Putamen (tissue), 1 donor: ENCODE measurements at places on chromosomes 7 and 10.

DNA sequence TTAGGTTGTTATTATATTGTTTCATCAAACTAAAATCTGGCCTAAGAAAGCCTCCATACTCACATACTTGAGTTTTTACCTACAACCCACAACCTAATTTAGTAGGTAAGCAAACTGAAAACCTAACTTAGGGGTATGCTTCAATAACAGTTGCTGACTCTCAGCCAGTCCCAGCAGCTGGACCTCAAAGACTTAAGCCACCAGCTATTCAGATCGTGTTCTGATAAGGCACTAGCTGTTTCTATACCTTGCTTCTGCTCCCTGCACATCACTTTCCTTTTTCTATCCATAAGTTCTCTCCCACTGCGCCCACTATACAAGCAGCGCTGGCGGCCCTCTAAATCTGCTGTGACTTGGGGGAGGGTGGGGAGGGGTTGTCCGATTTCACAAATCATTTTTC is 42.3 kb downstream of the SUGCT start:
- DNase-seq: no peak

DNA sequence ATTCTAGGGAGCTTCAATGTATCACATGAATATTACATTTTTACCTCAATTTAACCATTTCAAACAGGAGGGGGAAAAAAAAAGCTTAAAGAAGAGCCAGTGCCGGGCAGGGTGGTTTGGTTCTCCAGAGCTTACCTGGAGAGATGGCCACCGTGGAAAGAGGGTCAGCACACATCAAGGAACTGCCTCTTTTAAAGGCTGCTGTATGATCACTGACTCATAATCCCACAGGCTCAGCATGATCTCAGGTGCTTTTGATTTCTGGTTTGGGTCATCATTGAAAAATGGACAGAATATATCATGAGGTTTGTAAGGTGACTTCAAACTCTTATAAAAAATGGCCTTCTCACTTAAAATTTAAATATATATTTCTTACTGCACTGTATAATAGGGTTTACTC is 67.5 kb upstream of the MDFIC start:
- no peak for DNase-seq

DNA sequence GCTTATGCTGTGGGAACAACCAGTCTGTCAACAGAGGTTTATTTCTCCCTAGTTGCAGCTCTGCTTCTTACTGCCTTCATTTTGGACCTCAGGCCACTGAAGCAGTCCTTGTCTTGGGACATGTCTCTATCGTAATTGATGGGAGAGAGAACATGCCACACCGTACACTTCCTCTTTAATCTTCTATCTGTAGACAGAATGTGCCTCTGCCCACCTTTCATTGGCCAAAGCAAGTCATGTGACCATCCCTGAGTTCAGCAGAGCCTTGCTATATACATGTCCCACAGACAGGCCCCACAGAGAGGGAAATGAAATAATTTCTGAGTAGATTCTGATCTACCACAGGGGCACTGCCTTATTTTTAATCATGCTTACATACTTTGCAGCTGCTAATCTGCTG is 98.0 kb downstream of the KCND2 start:
- DNase-seq: no peak

- peak; percentile 49 for DNase-seq
Observed at GRCh38 chr10:123583639-123584418, 82.3 kb upstream of the GPR26 start.

DNA sequence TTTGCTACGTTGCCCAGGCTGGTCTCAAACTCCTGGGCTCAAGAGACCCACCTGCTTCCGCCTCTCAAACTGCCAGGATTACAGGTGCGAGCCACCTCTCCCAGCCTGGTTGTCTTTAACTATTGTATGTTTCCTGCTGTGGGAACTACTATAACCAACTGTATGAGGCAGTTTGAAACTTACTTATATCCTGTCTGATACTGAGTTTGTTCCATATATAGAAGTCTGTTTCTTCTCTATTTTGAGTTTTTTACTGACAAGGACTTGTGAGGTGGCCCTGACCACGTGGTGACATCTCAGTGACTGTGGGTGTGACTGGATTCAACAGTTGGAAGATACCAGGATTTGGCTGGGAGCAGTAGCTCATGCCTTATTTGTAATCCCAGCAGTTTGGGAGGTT is 14.2 kb downstream of the FBH1 start:
- DNase-seq: no peak

- no peak for DNase-seq
Observed at GRCh38 chr10:89283025-89283935, 18.6 kb upstream of the IFIT2 start.

DNA sequence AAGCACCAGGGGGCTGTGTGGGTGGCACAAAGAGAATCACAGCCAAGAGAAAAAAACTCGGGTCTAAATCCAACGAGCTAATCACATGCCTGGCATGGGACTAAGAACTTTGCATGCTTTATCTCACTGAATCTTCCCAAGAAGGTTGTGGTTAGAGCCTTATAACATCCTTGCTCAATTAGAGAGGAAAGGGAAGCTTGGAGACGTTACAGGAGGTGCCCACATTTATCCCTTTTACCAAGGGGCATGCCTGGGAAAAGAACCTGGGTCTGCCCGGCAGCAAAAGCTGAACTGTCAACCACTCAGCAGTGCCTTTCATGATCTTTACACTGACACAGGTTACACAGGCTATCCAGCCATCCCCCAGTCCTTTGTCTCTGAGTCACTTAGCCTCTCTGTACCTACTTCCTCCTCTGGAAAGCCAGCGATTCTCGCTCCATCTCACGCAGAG is 190.1 kb downstream of the PRPF18 start:
- no peak for DNase-seq

DNA sequence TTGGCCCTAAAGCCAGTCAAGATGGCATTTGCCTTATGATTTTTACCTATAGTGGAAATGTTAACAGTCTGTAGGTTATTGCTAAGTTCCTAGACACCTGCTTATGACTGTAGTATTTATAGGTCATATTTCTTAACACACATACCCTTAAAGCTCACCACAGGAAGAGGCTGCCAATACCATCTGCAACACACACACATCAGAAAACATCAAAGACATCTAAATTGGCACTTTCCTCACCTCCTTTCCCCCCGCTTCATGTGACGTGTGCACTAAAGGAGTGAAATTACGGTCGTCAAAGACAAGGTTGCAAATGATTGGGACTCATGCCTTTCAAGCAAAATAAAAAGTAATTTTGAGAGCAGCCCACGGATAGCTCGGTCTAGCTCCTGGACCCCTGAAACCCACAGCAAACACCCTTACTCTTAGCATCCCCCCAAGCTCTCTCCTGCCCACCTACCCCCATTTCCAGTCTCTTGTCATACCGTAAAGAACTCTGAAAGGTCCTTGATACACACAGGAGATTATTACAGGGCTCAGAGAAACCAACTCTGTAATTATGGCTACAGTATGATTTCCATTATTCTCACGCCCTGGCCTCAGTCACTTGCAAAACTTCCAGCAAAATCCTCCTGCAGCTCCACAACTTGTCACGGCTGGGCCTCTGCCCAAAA is 90.5 kb downstream of the PLXNA4 start:
- no peak for DNase-seq

DNA sequence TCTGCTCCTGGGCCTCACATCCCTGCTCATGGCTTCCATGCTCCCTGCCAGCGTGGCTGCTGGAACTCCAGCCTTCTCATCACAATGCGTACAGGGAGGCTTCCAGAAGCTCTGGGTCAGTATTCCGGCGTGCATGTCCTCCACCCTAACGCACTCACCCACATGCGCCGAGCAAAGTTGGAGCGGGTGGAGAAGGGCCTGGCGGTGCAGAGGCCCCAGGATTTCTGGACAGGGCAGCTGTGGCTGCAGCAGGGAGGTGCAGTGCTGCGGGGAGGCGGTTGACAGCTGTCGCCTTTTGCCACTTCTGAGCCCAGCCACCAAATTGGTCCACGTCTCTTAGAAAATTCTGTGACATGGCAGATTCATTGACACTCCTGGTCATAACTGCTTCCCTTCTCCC is 33.6 kb upstream of the FAM20C start:
- DNase-seq: no peak

GRCh38 chr10:93245779-93246178 is 172.1 kb downstream of the CYP26A1 start:
- no peak for DNase-seq

GRCh38 chr10:71358277-71358676 is 38.4 kb upstream of the CDH23 start:
- no peak for DNase-seq
